ENCODE measurements at places on chromosomes 7 and 10. TPM values are rescaled to one million over a fixed set of nuclear protein-coding genes. Genes with fewer than 3 reads are reported as not detected.

Gene ZDHHC4
- 52.1 TPM for total RNA-seq

Gene BPGM
- total RNA-seq, result 29.4 TPM

Gene GIMAP2
- 1.2 TPM for total RNA-seq

Gene CLRN3
- total RNA-seq, result not detected

Gene NEUROD6
- total RNA-seq, result not detected

Gene MMRN2
- total RNA-seq, result 9.8 TPM

Gene NAT16
- total RNA-seq, result not detected

Gene VPS41
- total RNA-seq, result 22.5 TPM

Gene DPYSL4
- 2.8 TPM for total RNA-seq

Data from myometrial cell (primary cell).